ENCODE measurements at places on chromosomes 1 and 21.

GRCh38 chr1:103002005-103002404 is 106.3 kb downstream of the COL11A1 start:
- DNase-seq = no peak

GRCh38 chr1:232921381-232921780 is 29.0 kb upstream of the NTPCR start:
- no peak for DNase-seq

DNA sequence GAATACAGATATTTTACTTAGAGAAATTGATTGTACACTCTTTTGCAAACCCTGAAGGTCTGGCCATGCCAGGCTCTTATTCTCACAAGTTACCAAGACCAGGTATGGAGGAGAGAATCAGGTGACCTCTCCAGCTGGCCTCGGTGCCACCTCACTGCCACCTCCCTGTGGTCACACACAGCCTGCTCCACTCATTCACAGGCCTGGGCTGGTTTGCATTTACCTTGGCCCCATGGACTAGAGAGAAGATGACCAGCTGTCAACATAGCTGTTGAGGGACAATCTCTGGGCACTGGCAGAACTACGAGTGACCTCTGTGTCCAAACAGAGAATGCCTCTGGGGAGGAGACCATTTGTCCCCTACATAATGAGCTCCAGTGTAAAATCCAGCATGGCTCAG is 291.2 kb upstream of the RUNX1 start:
- no peak for DNase-seq

DNA sequence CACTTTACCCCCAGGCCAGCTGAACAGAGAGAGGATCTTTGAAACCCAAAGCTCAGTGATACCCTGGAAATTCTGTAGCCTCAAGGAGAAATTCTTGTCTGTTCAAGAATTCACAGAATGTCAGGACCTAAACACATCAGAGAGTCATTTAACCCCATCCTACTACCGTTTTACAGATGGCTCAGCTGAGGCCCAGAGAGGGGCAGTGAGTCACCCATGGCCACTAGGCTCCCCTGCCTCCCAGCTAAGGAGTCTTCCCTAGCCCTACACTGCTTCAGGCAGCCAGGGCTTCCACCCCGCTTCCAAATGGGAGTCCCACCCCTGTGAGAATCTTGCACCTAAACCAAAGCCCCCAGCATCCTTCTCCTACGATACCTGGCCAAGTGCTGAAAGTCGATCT is 28.3 kb downstream of the VWA5B1 start:
- no peak for DNase-seq

- no peak for DNase-seq
Observed at GRCh38 chr1:9235096-9235459, 504 bp downstream of the H6PD start.

DNA sequence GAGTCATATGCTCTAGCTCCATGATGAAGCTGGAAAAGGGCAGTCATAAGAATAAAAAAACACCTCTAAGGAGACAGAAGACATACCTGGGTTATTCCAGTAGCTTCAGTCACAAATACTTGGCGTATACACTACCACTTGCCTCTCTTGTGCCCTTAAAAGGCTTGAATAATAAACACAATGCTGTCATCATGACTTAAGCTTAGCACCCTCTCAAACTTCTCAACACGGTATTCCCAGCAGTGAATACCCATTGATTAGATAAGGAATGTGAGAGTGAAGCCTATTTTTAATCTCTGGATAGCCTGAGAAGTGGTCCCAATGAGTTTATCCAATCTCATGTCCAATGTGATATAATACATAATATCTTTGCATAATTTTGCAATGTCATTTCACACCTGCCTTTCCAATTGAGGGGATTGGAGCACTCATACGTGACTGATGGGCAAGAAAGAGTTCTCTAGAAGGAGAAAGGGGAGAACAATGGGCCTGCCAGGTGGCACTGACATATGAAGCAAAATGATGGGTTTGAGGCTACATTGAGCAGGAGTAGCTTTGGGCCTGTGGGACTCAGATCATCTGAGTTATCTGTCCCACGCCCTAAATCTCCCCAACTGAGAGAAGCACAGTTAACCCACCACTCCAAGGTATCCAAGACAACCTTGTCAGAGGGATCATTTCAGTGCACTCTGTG is 298.6 kb upstream of the DAB1 start:
- DNase-seq = no peak

GRCh38 chr1:19436716-19437476 is 48.4 kb downstream of the CAPZB start:
- DNase-seq = no peak

DNA sequence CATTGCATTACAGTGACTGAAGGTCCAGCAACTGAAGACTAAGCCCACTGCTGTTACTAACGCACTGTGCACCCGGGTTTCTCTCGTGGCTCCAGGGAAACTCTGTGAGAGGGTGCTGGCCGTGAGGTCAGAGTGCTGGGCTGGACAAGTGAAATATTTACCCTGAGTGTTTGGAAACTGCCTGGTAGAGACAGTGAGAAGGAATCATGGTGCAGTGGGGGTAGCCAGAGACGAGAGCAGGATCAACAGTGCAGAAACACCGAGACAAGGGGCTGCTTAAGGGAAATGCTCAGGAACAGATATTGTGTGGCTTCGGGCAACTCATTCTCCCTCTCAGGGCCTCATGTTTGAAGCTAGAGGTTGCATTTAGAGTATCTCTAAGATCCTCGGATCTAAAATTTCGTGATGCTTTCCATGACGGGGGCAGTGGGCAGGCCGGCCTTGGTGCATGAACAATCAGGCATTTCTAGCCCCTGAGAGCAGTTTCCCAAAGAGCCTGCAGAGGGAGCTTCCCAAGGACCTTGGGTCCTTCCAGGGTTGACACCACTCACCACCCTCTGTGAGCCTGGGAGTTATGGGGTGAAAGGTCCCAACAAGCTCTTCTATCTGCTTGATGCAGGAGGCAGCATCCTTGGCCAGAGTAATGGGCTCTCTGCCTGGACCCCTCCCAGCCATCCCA is 9.7 kb downstream of the CD2 start:
- DNase-seq = no peak

GRCh38 chr1:26203642-26204318 is 13.4 kb downstream of the CATSPER4 start:
- no peak for DNase-seq

DNA sequence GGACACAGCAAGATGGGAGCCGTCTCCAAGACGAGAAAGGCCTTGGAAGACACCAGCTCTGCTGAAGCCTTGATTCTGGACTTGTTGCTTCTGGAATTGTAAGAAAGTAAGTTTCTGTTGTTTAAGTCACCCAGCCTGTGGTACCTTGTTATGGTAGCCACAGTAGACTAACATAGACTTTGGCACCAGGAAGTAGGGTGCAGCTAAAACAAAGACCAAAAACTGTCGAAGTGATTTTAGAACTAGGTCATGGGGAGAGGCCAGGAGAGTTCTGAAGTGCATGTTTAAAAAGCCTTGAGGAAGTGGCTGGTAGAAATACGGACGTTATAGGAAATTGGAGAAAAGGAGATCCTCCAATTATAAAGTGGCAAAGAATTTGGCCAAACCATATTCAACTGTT is 28.5 kb downstream of the ZNF496 start:
- DNase-seq = no peak

- no peak for DNase-seq
Observed at GRCh38 chr1:201190624-201191051, at the start of gene IGFN1. TSS of gene IGFN1 (plus strand) at chr1:201190824. CDS start at chr1:201193294, 2,470 bp downstream.

DNA sequence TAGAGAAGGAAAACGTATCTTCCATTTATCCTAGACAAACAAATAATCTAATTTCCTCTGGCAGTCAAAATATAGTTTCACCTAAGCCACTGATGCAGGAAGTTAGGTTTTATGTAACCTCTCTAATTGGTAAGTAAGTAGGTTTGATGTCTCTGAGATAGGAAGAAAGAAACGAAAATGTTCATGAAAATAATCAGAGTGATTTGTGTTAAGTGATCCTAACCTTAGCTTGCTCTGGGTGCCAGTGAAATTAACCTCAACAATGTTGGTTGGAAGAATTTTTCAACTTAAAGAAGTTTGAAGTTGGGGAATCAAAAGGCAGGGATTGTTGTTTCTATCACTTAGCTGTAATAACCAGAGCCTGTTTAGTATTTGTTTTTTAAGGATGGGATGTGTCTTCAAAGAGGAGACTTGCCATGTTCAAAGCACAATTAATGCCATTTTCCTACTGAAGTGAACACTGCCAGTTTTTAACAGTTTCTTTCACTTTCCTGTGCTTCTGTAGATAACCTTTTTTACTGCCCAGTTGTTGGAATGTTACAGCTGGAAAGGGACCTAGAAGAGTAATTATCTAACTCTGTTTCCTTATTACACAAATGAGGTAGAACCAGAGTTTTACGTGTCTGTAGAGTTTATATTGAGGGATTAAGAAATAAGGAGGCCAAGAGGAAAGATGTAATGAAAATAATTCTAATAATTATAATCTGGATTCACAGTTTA is 18.4 kb downstream of the HIPK1 start:
- no peak for DNase-seq

DNA sequence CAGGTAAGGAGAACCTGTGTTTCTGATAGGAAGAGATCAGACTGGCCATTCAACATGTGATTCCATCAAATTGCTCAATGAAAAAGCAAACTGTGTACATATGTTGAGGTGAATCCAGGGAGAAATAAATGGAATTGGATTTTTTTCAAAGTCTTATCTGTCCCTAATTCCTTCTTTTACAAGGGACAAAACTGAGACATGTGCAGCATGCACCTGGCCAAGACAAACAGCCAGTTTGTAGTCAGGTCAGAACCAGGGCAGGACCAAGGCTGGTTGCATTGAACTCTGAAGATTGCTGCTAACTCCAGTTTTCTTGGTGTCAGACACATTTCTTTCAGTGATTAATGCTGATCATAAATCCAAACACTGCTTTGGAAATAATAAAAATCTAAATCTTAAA is 69.6 kb upstream of the CCDC190 start:
- no peak for DNase-seq

DNA sequence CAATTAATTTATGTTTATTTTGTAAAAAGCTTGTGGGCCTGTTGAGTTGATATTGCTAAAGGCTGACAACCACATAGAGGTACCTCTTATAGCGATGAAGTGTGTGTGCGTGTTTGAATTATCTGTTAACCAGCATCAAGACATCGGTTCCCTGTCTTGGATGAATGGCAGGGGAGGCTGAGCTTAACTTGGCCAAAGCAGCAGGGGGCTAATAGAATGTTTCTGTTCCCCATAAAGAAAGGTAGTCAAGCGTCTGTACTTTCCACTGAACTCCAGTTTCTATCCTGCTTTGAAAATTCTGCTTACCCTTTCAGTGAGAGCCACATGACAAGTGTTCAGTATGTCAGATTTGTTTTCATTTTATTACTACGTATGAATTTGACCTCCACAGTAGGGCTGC is 63.0 kb downstream of the ROR1 start:
- DNase-seq = no peak

- no peak for DNase-seq
Observed at GRCh38 chr1:204286831-204287421, 72.8 kb downstream of the PLEKHA6 start.

DNA sequence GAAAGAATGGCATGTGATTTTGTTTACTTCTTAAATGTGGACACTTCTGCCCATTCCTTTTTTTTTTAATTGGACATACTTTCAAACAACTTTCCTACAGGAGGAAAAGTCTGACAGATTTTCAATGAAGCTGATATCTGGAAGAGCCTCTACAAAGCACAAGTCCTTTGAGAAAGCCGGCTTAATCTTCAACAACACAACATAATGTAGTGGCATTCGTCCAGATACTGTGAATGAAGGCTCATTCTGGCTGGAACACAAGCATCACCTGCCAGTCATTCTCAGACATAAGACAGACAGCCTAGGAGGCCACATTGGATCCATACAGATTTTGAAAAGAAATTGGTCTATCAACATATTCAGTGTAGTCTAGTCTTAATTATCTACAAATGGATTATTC is 4.9 kb downstream of the OTUD7B start:
- DNase-seq = no peak

- no peak for DNase-seq
Observed at GRCh38 chr1:58948671-58949070, 164.8 kb upstream of the JUN start.
